ENCODE measurements at places on chromosomes 1 and 21. TPM values are rescaled to one million over a fixed set of nuclear protein-coding genes. Genes with fewer than 3 reads are reported as not detected.

CD34 gene
- total RNA-seq: not detected

PRAMEF26 gene
- total RNA-seq: not detected

LCE3E gene
- total RNA-seq: not detected

CYYR1 gene
- 1.1 TPM for total RNA-seq

LCE6A gene
- not detected for total RNA-seq

CFHR3 gene
- not detected for total RNA-seq

KRTAP10-3 gene
- total RNA-seq: not detected

SLAMF7 gene
- 0.79 TPM for total RNA-seq

KCNN3 gene
- not detected for total RNA-seq

ZBTB7B gene
- total RNA-seq: 112 TPM

CD84 gene
- total RNA-seq: not detected

DMAP1 gene
- 17.9 TPM for total RNA-seq

SPRR1A gene
- not detected for total RNA-seq

KRTAP27-1 gene
- total RNA-seq: not detected

- DNase-seq: no peak
Observed at GRCh38 chr1:246577720-246578106, 11.5 kb downstream of the CNST start.

DNA sequence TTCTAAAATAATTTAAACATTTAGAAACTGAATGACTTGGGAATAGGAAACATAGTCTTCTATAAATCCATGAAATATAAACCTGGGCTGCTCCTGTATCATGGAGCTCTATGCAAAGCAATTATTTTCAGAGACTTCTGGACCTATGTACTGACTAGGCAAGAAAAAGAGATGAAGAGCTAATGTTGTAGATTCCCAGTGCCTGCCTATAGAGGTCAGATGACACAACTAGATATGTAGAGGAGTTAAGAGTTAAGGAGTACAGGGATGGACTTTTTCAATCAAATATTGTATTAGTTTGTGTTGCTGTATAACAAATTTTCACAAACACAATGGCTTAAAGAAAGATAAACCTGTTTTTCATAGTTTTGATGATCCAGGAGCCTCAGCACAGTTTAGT lies 1434.5 kb downstream of the KCNT2 start:
- no peak for DNase-seq

DNA sequence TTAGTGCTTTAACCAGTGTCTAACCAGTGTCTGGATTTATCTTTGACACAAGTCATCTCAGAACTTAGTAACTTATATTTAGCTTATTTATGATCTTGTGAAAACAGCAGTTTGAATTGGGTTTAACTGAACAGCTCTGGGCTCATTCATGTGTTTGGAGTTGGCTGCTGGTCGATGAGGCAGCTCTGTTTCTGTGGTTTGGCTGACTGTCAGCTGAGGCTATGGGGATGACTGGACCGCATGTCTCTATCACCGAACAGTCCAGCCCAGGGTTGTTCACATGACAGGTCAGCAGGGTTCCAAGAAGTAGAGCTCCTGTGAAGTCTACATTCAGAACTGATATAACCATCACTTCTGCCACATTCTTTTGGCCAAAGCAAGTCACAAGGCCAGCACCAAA lies 29.1 kb upstream of the C21orf91 start:
- DNase-seq: peak; percentile 81

DNA sequence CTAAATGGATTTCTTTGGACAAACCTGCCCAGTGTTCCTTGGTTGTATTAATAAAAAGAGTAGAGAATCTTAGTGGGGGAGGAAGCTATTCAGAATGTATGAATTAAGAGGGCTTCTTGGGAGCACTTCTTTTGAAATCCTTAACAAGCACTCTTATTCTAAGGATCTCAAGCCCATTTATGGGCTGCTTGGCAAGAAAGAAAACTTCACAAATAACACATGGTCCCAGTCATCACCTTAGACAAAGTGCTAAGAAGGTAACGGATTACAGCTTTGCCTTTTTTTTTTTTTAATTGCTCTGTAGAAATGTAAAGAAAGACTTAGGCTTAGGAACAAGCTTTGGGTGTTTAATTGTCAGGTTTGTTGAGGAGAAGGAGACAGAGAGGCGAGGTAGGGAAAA lies 76.6 kb upstream of the IPO9 start:
- DNase-seq: no peak

DNA sequence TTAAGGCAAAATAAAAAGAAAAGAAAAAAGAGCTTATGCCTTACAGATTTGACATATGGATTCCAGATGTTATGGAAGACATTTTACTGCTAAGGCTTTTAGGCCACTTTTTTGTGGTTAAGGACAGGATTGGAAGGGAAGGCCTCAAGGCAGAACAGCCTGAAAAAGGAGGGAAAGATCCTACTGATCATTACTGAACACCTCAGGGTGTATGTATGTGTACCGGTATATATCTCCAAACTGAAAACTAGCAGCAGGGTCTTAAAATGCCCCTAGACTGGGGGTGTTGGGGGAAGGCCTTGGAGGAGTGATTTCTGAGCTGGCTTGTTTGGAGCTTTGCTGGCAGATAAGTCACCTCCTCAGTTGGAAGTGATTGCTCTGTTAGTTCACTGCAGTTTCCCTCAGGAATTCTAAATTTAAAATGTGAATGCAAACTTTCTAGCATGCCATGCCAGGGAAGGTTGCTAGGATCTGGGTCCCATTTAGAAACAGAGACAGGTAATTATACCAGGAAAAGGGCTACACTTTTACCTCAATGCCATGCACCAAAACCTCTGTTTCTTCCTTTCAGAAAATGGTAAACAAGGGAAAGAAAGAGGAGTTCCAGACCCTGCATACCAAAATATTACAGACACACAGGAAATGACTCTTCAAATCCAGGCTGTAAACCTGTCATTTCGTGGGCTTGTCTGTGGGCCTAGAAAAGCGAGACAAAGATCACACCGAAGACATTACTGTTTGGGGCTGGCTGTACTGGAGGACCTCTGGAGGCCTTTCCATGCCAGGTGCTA lies 15.0 kb downstream of the C1orf52 start:
- DNase-seq: no peak

- DNase-seq: no peak
Observed at GRCh38 chr1:208223136-208223535, 21.0 kb downstream of the PLXNA2 start.

DNA sequence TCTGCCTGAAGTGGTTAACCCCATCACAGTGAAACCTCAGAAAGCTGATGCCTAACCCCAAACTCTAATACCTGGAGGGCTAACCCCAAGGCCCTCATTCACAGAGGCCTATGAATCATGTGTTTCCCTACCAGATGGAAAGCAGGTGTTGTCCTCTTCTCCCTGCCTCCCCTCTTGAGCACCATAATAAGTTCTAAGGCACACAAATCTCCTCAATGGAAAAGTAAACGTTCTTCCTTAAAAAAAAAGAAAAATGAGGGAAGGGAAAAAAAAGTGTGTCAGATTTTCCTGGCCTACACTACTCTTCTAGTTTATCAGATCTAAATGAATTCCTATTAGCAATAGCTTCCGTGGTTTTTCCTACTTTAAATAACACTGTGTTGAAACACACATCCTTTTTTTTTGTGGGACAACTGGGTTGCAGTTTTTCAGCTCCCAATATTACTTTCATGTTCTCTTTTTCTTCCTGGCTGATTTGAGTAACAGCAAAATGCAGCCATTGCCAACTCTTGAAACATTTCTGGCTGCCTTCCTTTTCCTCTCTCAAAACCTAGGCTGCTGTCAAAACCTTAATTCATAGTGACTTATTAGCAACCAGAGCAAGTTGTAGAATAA lies 43.2 kb downstream of the SLC44A3 start:
- DNase-seq: peak; percentile 51

DNA sequence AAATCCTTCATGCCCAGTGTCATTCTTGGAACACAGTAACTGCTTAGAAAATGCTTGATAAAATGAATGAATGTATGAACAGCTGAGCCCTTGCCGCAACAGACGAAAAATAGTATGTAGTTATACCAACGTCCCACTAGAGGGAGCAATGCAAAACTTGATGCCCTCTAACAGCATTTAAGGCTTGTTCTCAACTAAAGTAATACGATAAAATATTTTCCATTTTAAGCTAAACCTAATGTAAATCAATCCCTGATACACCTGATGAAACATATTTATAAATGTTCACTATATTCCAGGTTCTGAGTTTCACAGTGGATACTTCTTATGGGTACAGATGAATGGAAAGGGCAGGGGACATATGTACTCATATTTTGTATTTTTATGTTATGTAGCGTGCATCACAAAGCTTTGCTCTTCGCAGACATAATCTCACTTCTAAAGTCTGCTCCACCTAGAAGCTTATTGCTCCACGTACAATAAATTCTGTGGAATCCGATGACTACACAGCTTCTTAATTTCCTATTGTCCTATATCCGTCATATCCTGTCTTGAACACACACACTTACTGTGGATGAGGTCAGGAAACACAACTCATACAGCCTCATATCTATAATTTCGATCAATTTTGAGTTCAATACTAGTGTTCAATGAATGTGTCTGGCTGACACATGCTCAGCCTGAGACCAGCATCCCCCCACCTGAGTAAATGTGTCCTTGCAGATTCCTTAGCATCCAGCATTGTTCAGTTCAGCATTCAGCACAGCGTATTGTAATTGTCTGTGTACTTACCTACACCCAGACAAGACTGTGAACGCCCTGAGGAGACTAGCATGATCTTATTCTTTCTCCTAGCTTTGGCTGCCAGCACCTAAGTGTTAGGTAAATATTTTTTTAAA lies 4.4 kb upstream of the UTP25 start:
- peak; percentile 97 for DNase-seq

- peak; percentile 63 for DNase-seq
Observed at GRCh38 chr1:106952776-106953175, 103.7 kb upstream of the PRMT6 start.

- DNase-seq: peak; percentile 22
Observed at GRCh38 chr21:15004721-15005370, 60.0 kb downstream of the NRIP1 start.

- DNase-seq: no peak
Observed at GRCh38 chr1:232596666-232597303, 33.1 kb downstream of the SIPA1L2 start.

GRCh38 chr21:32562426-32562825 lies 22.9 kb downstream of the TCP10L start:
- DNase-seq: peak; percentile 47

GRCh38 chr1:204286315-204286714 lies 72.5 kb upstream of the GOLT1A start:
- DNase-seq: no peak

GRCh38 chr21:23936224-23936623 lies 1671.1 kb downstream of the MRPL39 start:
- no peak for DNase-seq

DNA sequence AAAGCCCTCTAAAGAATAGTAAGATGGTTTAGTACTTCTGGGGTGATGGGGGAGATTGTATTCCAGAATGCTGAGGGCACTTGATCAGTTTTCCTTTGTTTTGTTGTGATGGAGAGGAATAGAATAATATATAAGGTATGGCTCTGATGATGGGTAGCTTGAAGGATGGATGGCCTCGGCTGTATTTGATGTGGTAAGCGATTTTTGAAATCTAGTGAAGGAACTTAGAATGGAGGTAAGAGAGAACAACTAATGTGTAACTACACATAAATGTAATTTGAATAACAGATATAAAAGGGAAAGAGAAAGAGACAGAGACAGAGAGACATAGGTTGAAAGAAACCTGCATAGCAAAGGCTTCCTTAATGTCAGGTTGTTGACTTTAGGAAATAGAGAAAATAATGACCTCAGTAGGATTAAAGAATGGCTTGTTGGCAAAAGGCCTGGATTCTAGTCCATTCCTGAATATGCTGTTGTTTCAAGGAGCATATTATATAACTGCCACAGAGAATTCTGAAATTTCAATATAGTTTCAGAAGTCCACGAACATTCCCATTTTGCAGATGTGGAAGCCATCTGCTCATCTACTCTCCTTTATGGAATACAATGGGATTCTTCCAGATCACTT lies 58.7 kb downstream of the NIBAN1 start:
- DNase-seq: no peak

DNA sequence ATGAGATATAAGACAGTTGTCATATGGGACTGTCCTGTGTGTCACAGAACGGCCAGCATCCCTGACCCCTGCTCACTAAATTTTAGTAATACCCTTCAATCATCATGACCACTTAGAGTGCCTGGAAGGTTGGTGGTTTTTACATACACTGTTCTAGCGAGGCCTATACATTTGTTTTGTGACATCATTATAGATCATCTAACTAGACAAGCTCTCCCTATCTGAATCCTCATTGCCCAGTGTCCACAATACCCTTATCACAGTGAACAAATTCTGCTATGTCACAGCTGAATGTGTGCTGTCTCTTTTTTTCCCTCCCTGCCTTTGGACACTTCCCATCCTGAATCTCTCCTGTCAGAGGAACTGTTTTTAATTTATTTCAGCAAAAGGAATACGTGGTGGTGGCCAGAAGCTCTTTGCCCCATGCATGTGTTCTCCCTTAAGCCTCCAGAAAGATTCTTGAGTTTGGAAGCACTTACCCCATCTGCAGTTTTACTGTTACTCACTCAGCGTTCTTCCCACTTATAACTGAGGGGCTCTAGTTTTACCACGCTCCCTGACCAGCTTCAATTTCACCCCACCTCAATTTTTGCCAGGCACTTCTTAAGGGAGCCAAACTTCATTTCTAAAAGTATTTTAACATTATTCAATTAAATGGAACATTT lies 70.3 kb downstream of the OLFML2B start:
- DNase-seq: no peak

GRCh38 chr1:203127666-203128430 lies at the start of gene ADORA1:
TSS of gene ADORA1 (plus strand) at chr1:203127726. CDS start at chr1:203128842, 1,116 bp downstream.
- DNase-seq: peak; percentile 25

DNA sequence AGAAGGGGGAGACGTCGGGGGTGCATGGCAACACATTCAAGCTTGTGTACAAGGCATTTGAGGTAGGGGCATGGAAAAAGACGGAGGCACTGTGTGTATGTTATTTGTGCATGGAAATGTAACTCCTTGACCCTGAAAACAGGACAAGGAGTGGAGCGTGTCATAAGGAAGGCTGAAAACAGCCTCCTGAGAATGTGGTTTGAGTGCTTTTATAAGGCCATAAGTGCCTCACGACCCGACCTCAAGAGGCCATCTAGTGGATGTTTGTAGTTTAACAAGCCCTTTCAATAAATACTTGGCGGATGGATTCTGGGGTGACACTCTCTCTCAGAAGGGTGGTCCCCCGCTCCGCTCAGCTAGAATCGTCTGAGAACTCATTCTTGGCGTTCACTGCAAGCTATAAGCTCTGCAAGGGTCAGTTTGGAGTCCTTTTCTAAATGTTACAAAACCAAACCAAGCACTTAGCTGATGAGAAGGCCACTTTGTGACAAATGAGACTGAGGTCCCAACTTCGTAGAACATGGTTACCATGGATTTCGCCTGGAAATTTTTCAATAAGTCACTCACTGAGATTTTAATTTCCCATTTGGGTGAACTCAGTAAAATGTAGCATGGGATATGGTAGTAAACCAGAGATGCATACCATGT lies 38.8 kb upstream of the CLCA4 start:
- DNase-seq: peak; percentile 28

DNA sequence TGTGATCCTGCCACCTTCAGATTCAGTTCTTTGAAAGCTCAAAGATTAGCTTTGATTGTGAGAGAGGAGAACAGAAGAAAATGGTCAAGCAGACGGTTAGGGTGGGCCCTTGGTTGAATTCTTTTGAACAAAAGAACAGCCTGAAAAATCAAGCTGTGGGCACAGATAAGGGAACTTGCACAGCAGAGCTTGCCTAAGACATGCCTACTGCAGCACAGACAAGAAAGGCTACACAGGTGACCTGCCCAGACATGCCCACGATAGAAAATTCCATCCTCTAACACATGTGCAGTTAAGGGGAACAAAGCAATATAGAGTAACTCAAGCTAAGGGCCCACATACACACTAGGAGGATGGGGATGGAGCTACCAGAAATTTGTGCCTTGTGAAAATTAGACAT lies 512.5 kb upstream of the LRRC7 start:
- DNase-seq: peak; percentile 93

- DNase-seq: peak; percentile 88
Observed at GRCh38 chr1:168408884-168409283, 128.2 kb downstream of the TBX19 start.
